ENCODE measurements at places on chromosomes 3 and 15.

- DNase-seq: no peak
These were observed 5.6 kb downstream of the CCR1 start for GRCh38 chr3:46202535-46202934.

DNA sequence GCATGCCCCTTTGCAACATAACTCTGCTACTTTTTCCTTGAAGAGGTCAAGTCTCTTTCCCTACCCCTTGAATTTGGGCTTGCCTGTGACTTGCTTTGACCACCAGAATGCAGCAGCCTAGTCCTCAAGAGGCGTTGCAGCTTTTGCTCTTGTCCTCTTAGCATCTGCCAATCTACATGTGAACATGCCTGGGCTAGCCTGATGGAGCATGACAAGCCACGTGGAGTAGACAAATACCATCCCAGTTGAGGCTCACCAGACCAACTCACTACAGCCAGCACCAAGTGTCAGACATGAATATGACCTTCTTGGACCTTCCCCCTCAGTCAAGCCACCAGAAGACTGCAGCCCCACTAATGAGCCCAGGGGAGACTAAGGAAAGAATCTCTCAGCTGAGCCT lies 32.9 kb downstream of the AMOTL2 start:
- DNase-seq: no peak

DNA sequence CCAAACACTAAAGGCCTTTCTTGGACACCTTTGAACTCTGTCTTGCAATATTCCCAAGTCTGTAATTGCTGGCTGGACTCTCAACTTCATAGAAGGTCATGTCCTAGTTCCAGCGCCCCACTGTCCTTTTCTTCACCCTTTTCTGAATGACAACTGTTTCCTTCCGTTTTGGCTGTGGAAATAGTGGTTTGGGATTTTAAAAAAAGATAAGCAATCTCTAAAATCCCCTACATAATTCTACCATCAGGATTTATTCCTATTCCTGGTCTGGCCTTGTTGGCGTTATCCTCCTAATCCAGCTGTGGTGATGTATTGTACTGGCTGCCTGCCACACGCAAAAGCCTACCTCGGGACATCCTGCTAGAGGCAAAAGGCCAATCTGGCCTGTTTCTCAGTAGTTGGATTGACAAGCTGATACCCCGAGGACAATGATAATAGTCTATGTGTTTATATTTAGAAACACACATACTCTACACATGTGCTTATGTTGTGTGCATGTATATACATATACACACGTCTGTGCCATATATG lies 440.3 kb upstream of the DPH6 start:
- DNase-seq: peak; percentile 69

- DNase-seq: no peak
These were observed 19.3 kb downstream of the ATP1B3 start for GRCh38 chr3:141895731-141896130.

- peak; percentile 71 for DNase-seq
These were observed 195.5 kb downstream of the LPP start for GRCh38 chr3:188349351-188349901.

DNA sequence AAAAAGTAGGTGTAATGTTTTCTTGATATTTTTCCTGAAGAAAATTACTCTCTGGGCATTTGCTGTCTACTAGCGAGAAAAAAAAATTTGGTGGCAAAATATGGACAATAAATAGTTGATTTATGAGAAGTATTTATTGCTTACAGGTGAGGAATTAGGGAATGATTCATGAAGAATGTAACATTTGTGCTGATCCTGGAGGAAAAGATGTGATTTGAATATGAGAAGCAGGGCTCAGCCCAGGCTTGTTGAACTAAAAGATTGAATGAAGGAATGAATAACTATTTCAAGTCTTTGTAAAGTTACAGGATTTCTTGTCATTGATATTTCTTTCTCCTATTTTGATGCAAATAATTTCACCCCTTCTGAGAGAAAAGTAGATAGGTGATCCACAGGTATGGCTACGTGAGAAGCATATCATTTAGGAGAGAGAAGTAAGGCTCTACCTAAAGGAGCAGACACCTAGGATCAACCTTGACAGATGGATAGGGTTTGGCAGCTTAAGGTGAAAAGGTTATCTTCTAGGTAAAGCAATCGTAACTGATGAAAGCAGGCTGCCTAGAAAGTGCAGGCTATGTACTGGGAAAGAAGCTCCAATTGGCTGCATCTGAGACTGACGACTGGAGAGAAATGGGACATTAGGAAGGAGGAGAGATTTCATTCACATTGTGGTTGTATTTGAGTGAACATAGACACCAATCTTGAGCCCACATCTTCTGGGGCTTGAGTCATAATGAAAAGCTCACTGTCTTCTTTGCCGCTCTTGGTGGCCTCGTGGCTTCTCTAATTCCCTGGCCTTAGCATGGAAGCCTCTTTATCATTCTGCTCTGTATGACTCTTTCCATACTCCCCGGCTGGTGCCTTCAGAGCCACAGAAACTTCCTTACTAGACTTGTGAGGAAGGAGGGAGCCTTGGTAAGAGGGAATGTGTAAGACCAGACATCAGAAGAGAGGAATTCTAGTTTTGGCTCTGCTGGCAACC lies 106.5 kb downstream of the P3H2 start:
- no peak for DNase-seq

DNA sequence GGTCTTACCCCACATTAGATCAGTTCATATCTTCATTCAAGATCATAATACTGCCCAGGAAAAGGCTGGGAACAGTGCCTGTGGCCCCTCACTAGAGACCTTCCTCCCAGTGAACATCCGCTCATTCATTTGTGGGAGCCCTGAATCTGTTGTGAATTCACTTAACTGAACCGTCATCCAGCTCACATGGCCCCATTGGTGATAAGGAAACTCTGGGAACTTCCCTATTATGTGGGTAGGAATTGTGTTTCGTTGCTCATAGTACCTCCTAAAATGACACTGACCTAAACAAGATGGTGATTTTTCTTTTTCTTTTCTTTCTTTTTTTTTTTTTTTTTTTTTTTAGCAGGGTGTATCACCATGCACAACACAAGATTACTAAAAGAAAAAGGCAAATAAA lies 6.8 kb upstream of the MESP2 start:
- no peak for DNase-seq

DNA sequence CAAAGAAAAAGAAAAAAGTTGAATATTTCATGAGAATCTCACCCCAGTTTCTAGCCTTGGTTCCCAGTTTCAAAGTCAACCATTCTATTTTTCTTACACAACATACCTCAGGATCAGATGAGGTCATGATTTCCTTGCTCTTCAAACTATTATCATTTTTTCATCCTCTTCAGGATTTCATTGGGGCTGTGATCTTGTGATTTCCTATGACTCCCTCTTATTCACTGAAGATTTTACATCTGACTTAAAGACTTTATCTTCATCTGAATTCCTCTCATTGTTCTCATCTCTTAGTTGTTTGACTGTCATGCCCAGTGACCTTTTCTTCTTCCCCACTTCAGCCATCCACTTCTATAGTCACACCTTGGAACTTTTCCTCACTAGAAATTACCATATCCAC lies 3.1 kb upstream of the C3orf33 start:
- DNase-seq: peak; percentile 45

GRCh38 chr15:67397139-67397538 lies 123.8 kb upstream of the C15orf61 start:
- DNase-seq: no peak

GRCh38 chr3:101519685-101520365 lies 6.8 kb upstream of the SENP7 start:
- DNase-seq: no peak

- no peak for DNase-seq
These were observed 11.6 kb upstream of the VGLL4 start for GRCh38 chr3:11655196-11655928.

GRCh38 chr15:67331676-67332075 lies 77.1 kb downstream of the IQCH start:
- peak; percentile 14 for DNase-seq

DNA sequence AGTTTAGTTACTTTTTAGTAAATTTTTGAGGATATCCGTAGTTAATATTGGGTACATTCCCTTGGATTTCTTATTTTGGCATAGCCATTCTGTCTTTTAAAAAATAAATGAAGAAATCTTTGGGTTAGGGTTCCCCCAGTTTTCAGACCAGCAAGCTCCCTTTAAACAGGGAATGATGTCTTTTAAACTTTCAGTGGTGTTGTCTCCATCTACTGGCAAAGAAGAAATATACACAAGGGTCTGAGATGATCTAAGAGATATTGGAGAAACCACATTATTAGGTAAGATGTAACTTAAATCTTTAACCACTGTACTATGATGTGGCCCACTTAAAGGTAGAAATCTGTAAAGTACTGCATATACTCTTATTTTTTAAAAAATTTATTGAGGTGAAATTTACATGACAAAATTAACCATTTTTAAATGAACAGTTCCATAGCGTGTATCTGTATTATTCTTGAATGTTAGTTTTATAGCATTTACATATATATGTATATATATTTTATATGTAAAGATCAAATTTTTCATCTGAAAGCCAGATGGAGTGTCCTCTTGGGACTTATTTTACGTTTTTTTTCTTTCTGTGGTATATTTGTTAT lies 35.1 kb upstream of the EIF3J start:
- DNase-seq: peak; percentile 68
